ENCODE measurements at places on chromosomes 3 and 15.

DNA sequence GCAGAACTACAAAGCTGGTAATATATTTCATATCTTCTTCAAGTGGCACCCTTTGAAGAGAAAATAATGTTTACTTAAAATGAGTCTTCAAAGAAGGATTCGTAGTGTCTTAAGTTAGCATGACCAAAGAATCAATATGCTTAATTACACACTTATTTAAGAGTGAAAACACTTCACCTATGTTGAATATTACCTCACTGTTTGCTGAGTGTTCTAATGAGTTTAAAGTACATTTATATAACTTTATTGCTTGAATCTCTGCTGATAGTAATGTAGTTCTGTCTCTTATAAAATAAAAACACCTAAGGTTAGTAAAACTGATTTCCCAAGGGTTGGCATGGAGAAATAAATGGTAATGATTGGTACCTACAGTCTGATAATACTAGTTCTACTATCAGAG lies 143.3 kb upstream of the SLC2A2 start:
- no peak for DNase-seq

- DNase-seq: no peak
Measured at GRCh38 chr15:80127911-80128310, 24.9 kb upstream of the FAH start.

DNA sequence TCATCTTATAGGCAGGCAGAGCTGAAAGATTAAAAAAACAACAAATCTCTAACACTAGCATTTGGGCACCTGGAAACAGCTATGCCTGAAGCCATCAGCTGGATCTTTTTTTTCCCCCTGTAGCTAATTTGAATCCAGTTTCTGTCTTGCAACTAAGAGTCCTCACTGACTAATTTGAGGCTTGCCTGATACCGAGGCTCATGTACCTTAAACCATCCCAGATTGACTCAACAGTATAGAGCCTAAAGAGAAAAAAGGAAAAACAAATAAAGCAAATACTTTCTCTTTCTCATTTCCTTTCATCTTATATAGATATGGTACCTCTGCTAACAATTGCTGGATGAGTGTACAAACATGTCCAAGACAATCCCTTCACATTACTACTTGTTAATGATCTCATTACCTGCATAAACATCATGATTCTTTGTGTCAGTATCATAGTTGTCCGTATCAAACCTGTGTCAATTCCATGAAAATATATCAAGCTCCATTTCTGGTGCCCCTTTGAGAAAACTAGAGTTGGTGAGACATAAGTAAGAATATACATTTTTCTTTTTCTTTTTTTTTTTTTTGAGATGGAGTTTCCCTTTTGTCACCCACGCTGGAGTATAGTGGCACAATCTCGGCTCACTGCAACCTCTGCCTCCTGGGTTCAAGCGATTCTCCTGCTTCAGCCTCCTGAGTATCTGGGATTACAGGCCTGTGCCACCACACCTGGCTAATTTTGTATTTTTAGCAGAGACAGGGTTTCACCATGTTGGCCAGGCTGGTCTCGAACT lies 43.1 kb downstream of the BHLHE40 start:
- no peak for DNase-seq

GRCh38 chr3:13494463-13495350 lies 14.6 kb downstream of the HDAC11 start:
- DNase-seq: no peak

GRCh38 chr3:126753191-126754160 lies 49.4 kb downstream of the CHCHD6 start:
- no peak for DNase-seq

Measured in stimulated activated CD8-positive, alpha-beta memory T cell treated with anti-CD3 and anti-CD28 coated beads, Interleukin-7, amount 100 ng/mL, for 24 hours (primary cell).